ENCODE measurements at places on chromosomes 2 and 18.

GRCh38 chr2:146927080-146927711 lies 917.6 kb upstream of the ACVR2A start:
- H3K4me1 ChIP-seq: no peaks in the 10 kb centered on the region
- no peaks in the 10 kb centered on the region for H3K27me3 ChIP-seq

- H3K4me3 ChIP-seq: no peak overlapping the region
- H3K27ac ChIP-seq: no peak overlapping the region
These were observed 181.5 kb downstream of the KLHL29 start for GRCh38 chr2:23566241-23567142.

- H3K4me1 ChIP-seq: no peaks in the 10 kb centered on the region
- DNase-seq: no peak
- H3K27me3 ChIP-seq: no peaks in the 10 kb centered on the region
- no peaks in the 10 kb centered on the region for H3K36me3 ChIP-seq
- H3K27ac ChIP-seq: no peak overlapping the region
- no peak overlapping the region for H3K4me3 ChIP-seq
These were observed 183.2 kb downstream of the UXS1 start for GRCh38 chr2:106010818-106011355.

DNA sequence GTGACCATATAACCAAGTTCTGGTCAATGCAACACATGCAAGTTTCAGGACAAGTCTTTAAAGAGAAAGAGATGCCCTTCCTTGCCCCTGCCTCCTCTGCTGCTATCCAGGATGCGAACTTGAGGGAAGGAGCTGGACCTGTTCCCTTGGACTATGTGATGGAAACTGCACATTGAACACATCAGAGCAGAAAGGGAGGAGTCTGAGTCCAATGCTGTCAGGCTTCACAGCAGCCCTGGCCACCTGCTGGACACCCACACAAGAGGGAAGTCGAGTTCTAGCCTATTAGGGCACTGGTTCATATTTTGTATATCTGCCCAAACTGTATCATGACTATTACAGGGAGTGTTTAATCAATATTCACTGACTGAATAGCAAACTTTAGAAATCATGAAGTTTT lies 38.3 kb upstream of the TEX51 start:
- H3K36me3 ChIP-seq: no peaks in the 10 kb centered on the region
- DNase-seq: no peak
- peaks cover 6% of the 10 kb centered on the region for H3K27me3 ChIP-seq
- no peak overlapping the region for H3K4me3 ChIP-seq
- H3K27ac ChIP-seq: no peak overlapping the region

GRCh38 chr2:19329445-19329844 lies 29.0 kb downstream of the OSR1 start:
- no peak for DNase-seq
- no peaks in the 10 kb centered on the region for H3K27me3 ChIP-seq
- no peaks in the 10 kb centered on the region for H3K4me1 ChIP-seq
- no peak overlapping the region for H3K4me3 ChIP-seq

GRCh38 chr18:35635170-35635569 lies 53.6 kb downstream of the GALNT1 start:
- no peak overlapping the region for H3K27ac ChIP-seq
- DNase-seq: no peak
- no peaks in the 10 kb centered on the region for H3K4me1 ChIP-seq
- H3K27me3 ChIP-seq: no peaks in the 10 kb centered on the region

GRCh38 chr18:58714821-58715220 lies 43.6 kb downstream of the MALT1 start:
- H3K4me1 ChIP-seq: peaks cover 16% of the 10 kb centered on the region
- H3K27me3 ChIP-seq: no peaks in the 10 kb centered on the region
- peaks cover 41% of the 10 kb centered on the region for H3K36me3 ChIP-seq
- no peak for DNase-seq
- no peak overlapping the region for H3K27ac ChIP-seq

GRCh38 chr2:122535960-122536505 lies 780.6 kb downstream of the TSN start:
- no peaks in the 10 kb centered on the region for H3K4me1 ChIP-seq
- H3K27ac ChIP-seq: no peak overlapping the region
- no peak overlapping the region for H3K4me3 ChIP-seq
- H3K27me3 ChIP-seq: no peaks in the 10 kb centered on the region
- DNase-seq: no peak

DNA sequence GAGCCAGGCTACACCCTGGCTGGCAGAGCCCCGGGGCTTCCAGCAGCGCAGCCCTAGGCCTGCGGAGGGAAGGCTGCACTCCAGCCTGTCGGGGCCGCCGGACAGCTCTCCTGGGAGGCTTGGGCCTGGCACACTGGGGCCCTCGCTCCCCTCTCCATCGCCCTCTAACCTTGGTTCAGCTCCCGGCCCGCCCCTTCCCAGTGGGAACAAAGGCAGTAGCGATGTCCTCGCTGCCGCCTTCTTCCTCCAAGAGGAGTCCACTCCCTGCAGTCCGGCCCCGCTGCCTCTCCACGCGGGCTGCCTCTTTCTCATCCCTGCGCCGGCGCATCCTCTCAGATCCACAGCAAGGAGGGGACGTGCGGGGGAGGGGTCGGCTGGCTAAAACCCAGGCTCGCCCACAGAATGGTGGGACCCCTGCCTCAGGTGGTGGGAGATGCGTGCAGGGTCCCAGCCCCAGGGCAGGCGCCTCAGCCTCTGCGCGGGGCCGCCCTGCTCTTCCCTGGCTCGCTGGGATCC lies 138.1 kb downstream of the TWIST2 start:
- H3K4me3 ChIP-seq: no peak overlapping the region
- no peaks in the 10 kb centered on the region for H3K4me1 ChIP-seq
- DNase-seq: no peak
- H3K36me3 ChIP-seq: no peaks in the 10 kb centered on the region
- H3K27me3 ChIP-seq: no peaks in the 10 kb centered on the region
- no peak overlapping the region for H3K27ac ChIP-seq

- H3K27ac ChIP-seq: no peak overlapping the region
- no peaks in the 10 kb centered on the region for H3K4me1 ChIP-seq
- DNase-seq: no peak
- H3K36me3 ChIP-seq: peaks cover 15% of the 10 kb centered on the region
- no peaks in the 10 kb centered on the region for H3K27me3 ChIP-seq
- H3K4me3 ChIP-seq: no peak overlapping the region
These were observed 136.5 kb upstream of the NFATC1 start for GRCh38 chr18:79259218-79259617.

GRCh38 chr2:114727012-114727411 lies 284.6 kb downstream of the DPP10 start:
- no peak for DNase-seq
- no peak overlapping the region for H3K4me3 ChIP-seq
- no peak overlapping the region for H3K27ac ChIP-seq
- no peaks in the 10 kb centered on the region for H3K4me1 ChIP-seq
- H3K36me3 ChIP-seq: no peaks in the 10 kb centered on the region
- no peaks in the 10 kb centered on the region for H3K27me3 ChIP-seq

- peak; percentile 18 for DNase-seq
- no peaks in the 10 kb centered on the region for H3K27me3 ChIP-seq
- no peak overlapping the region for H3K27ac ChIP-seq
These were observed 466.5 kb downstream of the METTL4 start for GRCh38 chr18:2104620-2105462.

- DNase-seq: no peak
- H3K27ac ChIP-seq: no peak overlapping the region
- H3K4me1 ChIP-seq: peaks cover under 1% of the 10 kb centered on the region
- H3K27me3 ChIP-seq: no peaks in the 10 kb centered on the region
- H3K4me3 ChIP-seq: no peak overlapping the region
These were observed 164.3 kb downstream of the NEDD4L start for GRCh38 chr18:58208207-58208932.

DNA sequence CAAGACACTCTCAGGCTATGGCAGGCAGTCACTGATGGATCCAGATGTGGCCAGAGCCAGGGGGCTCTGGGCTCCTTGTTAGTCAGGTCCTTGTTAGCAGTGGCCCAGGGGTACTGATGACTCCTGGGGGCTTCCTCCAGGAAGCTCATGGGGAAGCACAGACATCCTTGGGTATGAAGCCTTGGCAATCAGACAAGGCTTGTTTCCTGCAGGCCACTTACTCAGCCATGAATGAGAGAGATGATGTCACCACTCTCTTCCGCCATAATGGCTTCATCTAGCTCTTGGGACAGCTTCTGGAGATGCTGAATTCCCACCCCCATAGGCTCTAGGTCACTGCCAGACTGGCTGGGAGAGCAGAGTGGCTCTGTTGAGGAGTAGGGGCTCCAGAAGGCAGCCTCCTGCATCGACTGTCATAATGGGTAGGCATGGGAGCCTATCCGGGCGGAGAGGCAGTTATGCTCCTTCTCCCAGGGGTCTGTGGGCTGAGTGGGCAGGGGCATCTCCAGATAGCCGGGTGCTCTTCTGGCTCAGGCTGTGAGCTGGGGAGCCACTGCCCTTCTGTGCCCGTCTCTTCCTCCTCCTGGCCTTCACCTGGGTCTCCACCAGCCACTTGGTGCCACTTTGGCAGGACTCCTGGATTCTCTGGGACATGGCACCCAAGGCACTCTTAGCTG lies 40.2 kb upstream of the BMPR2 start:
- H3K4me1 ChIP-seq: no peaks in the 10 kb centered on the region
- no peak overlapping the region for H3K27ac ChIP-seq
- no peak overlapping the region for H3K4me3 ChIP-seq
- H3K36me3 ChIP-seq: no peaks in the 10 kb centered on the region
- no peaks in the 10 kb centered on the region for H3K27me3 ChIP-seq
- no peak for DNase-seq
